Progenitor cell of endocrine pancreas (in vitro differentiated cells): ENCODE measurements at places on chromosomes 5 and 9. TPM values are rescaled to one million over a fixed set of nuclear protein-coding genes. Genes with fewer than 3 reads are reported as not detected.

GRCh38 chr5:72822944-72823343 is 6.5 kb downstream of the TNPO1 start:
- peaks cover 21% of the 10 kb centered on the region for H3K4me1 ChIP-seq
- DNase-seq: no peak
- no peak overlapping the region for H3K4me3 ChIP-seq
- peaks cover 1% of the 10 kb centered on the region for H3K36me3 ChIP-seq
- H3K27ac ChIP-seq: no peak overlapping the region
- H3K27me3 ChIP-seq: no peaks in the 10 kb centered on the region

DNA sequence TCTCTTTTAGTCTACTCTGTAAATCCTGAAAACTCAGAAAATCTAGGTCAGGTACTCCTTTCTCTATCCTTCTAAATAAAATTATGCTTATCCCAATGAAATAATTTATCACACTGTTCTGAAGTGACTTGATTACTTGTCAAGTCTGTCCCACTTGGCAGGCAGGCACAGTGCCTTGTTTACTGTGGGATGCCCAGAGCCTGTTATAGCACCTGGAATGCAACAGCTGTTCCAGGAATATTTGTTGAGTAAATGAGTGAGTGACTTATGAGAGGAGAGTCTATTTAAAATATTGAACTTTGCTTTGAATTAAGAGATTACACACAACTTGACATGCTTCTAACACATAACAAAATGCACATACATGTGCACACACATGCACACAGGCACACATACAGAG is 130.0 kb downstream of the MPDZ start:
- no peaks in the 10 kb centered on the region for H3K27me3 ChIP-seq
- no peaks in the 10 kb centered on the region for H3K4me1 ChIP-seq
- H3K4me3 ChIP-seq: no peak overlapping the region
- no peak for DNase-seq
- H3K36me3 ChIP-seq: peaks cover 22% of the 10 kb centered on the region
- no peak overlapping the region for H3K27ac ChIP-seq

DNA sequence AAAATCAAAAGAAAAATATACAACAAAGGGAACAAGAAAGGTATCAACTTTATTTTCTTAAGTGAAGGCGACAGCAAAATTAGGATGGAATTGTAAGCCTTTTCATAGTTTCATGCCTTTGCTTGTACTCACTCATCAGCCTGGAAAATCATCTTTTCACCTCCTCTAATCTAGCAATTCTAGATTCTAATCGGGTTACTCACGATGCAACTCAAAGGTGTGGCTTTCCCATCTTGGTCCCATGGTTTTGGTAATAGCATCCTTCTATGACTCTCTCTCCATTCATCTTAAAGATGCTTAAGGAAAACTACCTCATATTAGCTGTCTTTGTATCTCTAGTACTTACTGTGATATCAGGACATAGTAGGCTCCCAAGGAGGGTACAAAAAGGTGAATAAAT is 30.5 kb downstream of the DNAH5 start:
- H3K27me3 ChIP-seq: no peaks in the 10 kb centered on the region
- H3K4me1 ChIP-seq: no peaks in the 10 kb centered on the region
- H3K27ac ChIP-seq: no peak overlapping the region
- no peaks in the 10 kb centered on the region for H3K36me3 ChIP-seq

Gene SCGB3A2
- not detected in 2 replicates for total RNA-seq

DNA sequence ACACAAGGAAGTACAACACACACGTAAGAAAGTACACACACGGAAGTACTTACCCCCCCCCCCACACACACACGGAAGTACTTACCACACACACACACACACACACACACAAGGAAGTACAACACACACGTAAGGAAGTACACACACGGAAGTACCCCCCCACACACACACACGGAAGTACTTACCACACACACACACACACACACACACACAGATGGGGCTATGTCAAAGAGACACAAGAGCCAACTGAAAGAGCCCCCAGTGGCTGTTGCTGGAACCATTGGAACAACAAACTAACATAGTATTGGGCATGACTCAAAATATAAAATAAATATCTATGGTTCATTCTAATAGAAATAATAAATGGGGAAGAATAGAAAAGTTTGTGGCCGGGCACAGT is 4.9 kb upstream of the MAPK9 start:
- no peak overlapping the region for H3K27ac ChIP-seq
- H3K4me1 ChIP-seq: peaks cover 11% of the 10 kb centered on the region
- no peak overlapping the region for H3K4me3 ChIP-seq
- peaks cover 2% of the 10 kb centered on the region for H3K36me3 ChIP-seq

- DNase-seq: no peak
- H3K4me3 ChIP-seq: no peak overlapping the region
- H3K27ac ChIP-seq: no peak overlapping the region
- H3K36me3 ChIP-seq: no peaks in the 10 kb centered on the region
- H3K27me3 ChIP-seq: no peaks in the 10 kb centered on the region
Observed at GRCh38 chr9:117245175-117245829, 169.6 kb downstream of the ASTN2 start.

Gene INSL4
- not detected in 2 replicates for total RNA-seq

Gene HEMGN
- not detected in 2 replicates for total RNA-seq

GRCh38 chr9:124044448-124044847 is 32.9 kb downstream of the LHX2 start:
- H3K27ac ChIP-seq: no peak overlapping the region
- H3K4me1 ChIP-seq: peaks cover 2% of the 10 kb centered on the region
- H3K4me3 ChIP-seq: no peak overlapping the region
- peaks cover 81% of the 10 kb centered on the region for H3K27me3 ChIP-seq
- no peak for DNase-seq

Gene CHSY3
- total RNA-seq: 0.84 and 1.3 TPM in 2 replicates

Gene PROB1
- total RNA-seq: 2.0 and 2.2 TPM in 2 replicates

DNA sequence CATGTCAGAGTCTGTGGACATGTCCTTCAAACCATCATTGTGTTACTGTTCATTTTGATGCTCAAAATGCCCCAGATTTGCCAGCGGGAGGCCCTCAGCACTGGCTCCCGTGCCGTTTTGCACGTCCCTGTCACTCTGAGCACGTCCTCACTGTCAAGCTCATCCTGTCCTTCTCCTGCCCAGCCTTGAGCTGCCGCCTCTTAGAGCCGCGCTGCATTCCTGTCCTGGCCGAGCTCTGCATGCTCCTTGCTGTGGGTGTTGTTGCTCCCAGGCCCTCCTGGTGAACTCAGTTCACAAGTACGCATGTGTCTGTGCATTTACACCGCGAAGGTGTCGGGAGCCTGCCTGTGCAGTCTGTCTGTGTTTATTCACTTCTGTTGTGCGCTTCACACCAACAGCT is 62.2 kb downstream of the WNK2 start:
- H3K4me3 ChIP-seq: no peak overlapping the region
- no peak for DNase-seq
- peaks cover 8% of the 10 kb centered on the region for H3K4me1 ChIP-seq
- peaks cover 20% of the 10 kb centered on the region for H3K36me3 ChIP-seq
- H3K27me3 ChIP-seq: no peaks in the 10 kb centered on the region
